T-helper 2 cell (primary cell): ENCODE measurements at places on chromosomes 4 and X.

- no peak for DNase-seq
These were observed 31.3 kb upstream of the ANXA5 start for GRCh38 chr4:121728066-121728465.

DNA sequence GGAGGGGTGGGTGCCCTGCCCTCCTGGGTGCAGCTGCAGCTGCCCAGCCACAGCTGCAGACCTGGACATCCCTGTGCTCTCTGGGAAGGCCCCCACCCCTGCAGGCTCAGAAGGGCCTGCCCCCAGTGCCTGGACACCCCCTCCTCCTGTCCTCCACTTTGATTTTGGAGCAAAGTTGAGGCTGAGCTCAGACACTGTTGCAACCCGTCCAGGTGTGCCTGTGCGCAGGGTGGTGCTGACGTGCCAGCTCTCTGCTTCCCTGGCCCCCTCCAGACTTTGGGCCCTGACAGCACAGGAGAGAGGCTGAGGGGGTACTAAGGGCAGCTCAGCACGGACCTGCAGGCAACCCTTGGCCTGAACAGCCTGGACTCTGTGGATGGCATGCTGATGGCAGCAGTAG, 750.3 kb downstream of the ARAP2 start:
- no peak for DNase-seq

- no peak for DNase-seq
These were observed 192.1 kb downstream of the SPRY1 start for GRCh38 chr4:123588631-123589241.

GRCh38 chrX:17214962-17215361, 160.0 kb upstream of the NHS start:
- no peak for DNase-seq

DNA sequence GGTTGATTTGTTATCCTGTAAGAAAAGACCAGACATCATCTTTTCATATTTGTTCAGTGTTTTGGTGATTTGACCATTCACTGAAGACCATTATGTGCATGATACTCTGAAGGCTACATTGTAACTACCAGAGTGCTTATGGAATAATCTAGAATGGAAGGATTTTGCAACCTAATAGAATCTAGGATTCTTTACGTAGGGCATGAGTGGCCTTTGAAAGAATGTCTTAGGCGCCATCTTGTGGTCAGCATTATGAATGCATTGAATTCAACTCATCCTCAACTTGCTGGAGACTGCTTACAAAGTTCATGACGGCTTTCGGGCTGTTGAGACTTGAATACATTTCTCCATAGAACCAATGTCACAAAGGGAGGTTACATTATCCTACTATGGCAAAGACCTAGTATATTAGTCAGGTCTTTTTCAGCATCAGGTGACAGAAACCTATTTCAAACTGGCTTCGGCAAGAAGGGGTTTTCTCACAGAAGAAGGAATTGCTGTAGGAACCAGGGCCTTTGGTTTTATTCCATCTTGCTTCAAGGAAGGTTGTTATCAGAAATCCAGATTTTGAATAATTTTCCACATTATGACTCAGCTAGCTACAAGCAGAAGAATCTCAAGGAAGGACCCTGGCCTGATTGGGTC, 104.1 kb downstream of the GPAT3 start:
- no peak for DNase-seq

GRCh38 chr4:110631584-110632505, 9.0 kb upstream of the PITX2 start:
- DNase-seq, result no peak

GRCh38 chr4:163710158-163710557, 215.7 kb downstream of the TMA16 start:
- no peak for DNase-seq

DNA sequence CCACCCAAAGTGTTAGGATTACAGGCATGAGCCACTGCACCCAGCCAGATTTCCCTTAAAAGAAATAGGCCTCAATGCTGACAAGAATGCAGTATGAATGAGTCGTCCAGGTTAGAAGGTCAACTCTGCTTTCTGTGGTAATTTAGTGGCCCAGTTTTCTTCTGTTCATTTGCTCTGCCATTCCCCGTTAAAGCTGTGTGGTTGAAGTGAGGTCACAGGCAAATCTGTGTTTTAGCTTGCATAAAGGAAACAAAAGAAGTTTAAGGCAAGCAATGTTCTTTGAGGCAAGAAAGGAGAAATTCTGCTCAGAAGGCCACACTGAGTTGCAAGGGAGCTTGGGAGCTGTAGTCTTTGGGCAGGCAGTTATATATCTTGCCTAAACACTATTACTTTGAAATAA, 176.8 kb downstream of the LARP7 start:
- no peak for DNase-seq

DNA sequence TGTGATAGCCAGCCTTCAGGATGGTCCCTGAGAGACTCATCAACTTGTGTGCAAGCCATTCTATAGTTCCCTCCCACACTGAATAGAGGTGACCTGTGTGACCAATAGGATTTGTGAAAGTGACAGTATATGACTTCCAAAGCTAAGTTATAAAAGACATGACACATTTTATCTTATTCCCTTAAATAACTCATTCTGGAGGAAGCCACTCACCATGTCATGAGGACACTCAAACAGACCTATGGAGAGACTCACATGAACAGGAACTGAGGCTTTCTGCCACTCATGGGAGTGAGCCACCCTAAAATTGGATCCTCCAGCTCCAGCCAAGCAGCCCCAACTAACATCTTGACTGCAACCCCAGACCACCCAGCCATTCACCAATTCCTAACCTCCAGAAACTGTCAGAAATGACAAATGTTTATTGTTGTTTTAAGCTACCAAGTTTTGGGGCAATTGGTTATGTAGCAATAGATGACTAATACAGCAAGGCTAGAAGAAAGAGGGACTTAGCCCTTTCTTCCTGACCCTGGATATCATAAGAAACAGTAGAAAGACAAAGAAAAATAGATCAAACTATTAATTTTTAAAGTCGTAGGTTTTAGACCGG, 9.0 kb upstream of the CHIC2 start:
- no peak for DNase-seq

DNA sequence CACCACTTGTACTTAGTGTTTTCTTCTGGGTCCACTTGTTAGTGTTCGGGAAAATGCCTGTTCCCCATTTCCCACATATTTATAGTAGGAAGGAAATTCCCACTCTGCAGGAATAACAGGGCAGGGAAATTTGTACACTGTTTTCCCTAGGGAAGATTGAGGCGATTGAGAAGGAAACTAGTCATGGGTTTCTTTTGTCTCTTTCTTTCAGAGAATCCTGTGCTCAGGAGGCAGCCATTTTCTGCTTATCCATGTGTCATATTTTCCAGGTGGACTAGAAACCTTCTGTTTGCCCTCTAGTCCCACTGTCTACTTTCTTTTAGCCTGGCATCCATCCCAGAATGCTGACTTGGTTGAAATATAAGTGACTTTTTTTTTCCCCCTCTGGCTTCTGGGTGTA, 299.1 kb upstream of the ANKRD50 start:
- DNase-seq, result no peak

DNA sequence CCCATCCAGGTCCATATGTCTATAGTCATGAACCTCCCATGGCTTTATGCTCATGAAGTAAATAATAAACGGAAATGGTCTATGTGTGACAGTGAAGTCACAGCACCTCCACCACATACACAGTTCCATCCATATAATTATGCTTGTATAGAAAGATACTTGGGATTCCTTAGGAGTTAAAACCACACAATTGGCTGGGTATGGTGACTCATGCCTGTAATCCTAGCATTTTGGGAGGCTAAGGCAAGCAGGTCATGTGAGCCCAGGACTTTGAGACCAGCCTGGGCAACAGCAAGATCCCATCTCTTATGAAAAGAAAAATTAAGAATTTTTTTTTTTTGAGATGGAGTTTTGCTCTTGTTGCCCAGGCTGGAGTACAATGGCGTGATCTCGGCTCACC, 55.6 kb upstream of the RBM47 start:
- DNase-seq, result no peak

- DNase-seq, result no peak
These were observed 90.0 kb upstream of the GATB start for GRCh38 chr4:151850791-151851213.

DNA sequence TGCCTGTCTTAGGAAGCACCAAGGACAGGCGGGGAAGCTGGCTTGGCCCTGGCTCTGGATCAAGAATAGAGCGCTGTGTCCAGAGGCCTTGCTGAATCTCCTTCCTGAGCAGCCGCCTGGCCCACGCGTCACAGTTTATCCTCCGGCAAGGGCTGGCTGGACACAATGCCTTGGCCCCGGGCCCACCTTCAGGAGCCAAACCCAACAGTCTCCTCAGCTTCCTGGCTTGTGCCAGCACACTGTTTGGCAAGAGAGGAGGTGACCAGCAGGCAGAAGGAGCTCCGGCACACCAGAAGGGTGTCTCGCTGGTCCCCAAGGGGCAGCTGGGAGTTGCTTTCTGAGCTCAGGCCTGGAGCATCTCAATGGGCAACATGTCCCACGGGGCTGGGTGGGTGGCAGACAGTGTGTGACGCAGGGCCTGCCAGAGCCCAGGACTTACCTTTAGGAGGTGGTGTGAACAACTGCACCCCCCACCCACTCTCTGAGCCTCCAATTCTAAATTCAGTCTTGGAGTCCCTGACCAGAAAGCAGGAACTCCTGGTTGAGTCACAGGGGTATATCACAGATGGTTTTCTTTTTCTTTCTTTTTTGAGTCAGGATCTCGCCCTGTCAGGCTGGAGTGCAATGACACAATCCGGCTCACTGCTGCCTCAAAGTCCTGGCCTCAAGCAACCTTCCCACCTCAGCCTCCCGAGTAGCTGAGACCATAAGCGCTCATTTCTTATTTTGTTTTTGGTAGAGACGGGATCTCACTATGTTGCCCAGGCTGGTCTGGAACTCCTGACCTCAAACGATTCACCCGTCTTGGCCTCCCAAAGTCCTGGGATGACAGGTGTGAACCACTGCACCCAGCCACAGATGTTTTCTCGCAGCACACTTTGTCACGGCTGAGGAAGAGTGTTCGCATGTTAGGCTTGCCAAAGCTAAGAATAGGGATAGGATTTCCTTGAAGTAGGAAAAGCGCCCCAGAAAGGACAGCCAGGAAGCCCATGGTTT, 361.2 kb downstream of the BCOR start:
- no peak for DNase-seq

GRCh38 chrX:19190902-19191301, 68.6 kb upstream of the ADGRG2 start:
- no peak for DNase-seq

- no peak for DNase-seq
These were observed 169.4 kb upstream of the BANK1 start for GRCh38 chr4:101621120-101621519.

DNA sequence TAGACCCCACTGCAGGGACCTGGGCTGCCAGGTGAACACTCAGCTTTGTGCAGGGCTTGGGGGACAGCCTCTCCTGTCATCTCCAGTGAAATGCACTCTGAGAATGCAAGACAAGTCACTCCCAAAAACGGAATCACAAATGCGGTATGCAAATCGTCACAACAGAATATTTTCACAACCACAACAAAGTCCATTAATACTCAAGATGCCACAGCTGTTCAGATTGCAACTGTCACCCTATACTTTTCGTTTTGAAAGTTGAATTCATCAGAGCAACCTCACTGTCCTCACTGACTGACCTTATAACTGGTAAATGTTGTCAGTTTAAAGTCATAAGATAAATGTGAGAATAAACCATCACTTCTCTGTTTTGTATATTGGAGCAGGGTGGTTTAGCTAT, 16.6 kb downstream of the JAKMIP1 start:
- DNase-seq, result no peak

GRCh38 chr4:68361146-68361589, 11.3 kb upstream of the YTHDC1 start:
- no peak for DNase-seq

GRCh38 chr4:73814679-73815078, 21.8 kb upstream of the CXCL6 start:
- DNase-seq, result no peak

DNA sequence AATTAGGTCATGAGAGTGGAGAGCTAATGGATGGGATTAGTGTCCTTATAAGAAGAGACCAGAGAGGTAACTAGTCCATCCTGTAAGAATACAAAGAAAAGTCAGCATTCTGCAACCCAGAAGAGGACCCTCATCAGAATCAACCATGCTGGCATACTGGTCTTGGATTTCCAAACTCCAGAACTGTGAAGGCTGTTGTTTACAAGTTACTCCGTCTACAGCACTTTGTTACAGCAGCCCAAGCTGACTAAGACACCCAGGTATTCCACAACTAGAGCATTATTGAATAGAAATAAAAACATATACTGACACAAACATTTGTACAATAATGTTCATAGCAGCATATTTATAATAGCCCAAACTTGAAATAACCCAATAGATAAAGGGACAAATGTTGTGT, 9.2 kb downstream of the TMEM156 start:
- no peak for DNase-seq

DNA sequence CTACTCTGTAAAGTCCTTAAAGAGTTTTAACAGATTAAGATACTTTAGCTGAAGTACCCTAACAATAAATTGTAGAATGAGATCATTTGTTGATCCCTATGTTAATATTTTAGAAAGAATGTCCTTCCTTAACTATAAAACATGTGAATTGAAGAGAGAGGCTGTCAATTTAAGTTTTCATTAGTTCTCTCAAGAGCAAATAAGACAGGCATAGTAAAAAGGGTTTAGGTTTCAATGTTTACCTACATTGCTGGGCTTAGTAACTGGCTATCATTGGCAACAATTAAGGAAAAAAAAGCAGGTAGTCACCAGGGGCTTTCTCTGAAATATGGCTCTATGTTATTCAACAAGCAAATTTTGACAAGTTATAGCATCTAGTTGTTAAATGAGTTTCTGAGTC, 91.5 kb downstream of the ATRX start:
- no peak for DNase-seq

DNA sequence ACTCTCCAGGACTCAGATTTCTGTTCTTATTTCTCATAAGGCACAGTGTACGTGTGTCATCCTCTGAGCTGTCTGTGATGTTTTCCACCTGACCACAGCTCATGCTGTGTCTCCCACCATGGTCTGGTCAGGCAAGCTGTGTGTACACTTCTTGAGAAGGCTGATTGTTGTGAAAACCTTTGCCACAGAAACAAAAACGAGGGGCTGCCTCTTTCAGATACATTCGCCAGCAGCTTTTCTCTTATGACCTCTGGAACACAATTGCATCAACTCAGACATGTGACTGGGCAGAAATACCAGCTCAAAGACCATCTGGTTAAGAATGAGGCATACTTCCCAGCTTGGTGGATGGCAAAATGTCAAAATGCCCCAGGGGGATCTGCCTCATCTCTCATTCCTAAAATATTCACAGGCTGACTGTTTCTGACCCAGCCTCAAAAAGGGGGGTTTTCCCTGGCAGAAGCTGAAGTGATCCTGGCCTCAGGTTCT, 46.1 kb downstream of the PGRMC2 start:
- no peak for DNase-seq

GRCh38 chr4:179751669-179752068, 2309.4 kb upstream of the AGA start:
- no peak for DNase-seq

- DNase-seq, result no peak
These were observed 7.2 kb upstream of the PNMA3 start for GRCh38 chrX:153049093-153049492.

DNA sequence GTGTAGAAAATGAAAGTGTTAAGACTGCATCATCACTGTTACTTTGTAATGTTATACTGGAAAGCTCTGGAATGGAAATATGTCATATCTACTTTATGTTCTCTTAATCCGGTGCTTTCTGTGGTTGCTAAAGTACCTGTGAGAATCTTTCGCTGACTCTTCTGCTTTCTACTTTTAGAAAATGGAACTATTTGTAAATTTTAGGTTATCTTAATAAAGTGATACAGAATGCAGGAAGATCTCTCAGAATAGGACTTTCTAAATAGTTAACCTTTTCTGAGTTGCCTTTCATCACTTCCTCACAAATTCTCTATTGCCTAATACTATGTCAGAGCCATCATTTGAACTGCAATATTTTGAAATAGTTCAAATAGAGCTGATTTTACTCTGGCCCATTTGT, 69.3 kb downstream of the BMP2K start:
- no peak for DNase-seq
